ENCODE measurements at places on chromosomes 16 and 17.

- no peak for DNase-seq
These were observed 104.1 kb downstream of the CDH13 start for GRCh38 chr16:82730901-82731300.

- no peak for DNase-seq
These were observed 76.0 kb downstream of the EMP2 start for GRCh38 chr16:10504404-10504885.

- DNase-seq = no peak
These were observed 4.0 kb upstream of the RAPGEFL1 start for GRCh38 chr17:40173091-40173777.

- DNase-seq = no peak
These were observed 111.7 kb downstream of the CDH11 start for GRCh38 chr16:65010125-65010524.

- no peak for DNase-seq
These were observed 8.3 kb downstream of the RUSF1 start for GRCh38 chr16:31499928-31500327.

DNA sequence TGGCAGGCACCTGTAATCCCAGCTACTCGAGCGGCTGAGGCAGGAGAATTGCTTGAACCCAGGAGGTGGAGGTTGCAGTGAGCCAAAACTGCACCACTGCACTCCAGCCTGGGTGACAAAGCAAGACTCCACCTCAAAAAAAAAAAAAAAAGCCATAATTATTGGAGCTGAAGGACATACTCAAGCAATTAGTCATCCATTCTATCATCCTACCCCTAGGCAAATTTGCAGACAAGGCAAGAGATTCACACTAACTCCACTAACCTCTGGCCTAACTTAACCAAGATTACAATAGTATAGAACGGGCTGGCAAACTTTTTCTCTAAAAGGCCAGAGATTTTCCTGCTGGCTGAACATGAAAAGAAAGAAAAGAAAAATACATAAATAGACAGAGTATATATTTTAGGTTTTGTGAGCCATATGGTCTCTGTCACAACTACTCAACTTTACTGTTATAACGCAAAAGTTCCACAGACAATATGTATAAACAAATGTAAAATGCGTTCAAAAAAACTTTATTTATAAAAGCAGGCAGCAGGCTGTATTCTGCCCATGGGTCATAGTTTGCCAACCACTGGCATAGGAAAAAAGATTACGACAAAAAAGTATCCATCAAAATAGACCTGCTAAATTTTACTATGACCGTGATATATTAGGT lies 29.7 kb downstream of the BRIP1 start:
- DNase-seq = no peak

DNA sequence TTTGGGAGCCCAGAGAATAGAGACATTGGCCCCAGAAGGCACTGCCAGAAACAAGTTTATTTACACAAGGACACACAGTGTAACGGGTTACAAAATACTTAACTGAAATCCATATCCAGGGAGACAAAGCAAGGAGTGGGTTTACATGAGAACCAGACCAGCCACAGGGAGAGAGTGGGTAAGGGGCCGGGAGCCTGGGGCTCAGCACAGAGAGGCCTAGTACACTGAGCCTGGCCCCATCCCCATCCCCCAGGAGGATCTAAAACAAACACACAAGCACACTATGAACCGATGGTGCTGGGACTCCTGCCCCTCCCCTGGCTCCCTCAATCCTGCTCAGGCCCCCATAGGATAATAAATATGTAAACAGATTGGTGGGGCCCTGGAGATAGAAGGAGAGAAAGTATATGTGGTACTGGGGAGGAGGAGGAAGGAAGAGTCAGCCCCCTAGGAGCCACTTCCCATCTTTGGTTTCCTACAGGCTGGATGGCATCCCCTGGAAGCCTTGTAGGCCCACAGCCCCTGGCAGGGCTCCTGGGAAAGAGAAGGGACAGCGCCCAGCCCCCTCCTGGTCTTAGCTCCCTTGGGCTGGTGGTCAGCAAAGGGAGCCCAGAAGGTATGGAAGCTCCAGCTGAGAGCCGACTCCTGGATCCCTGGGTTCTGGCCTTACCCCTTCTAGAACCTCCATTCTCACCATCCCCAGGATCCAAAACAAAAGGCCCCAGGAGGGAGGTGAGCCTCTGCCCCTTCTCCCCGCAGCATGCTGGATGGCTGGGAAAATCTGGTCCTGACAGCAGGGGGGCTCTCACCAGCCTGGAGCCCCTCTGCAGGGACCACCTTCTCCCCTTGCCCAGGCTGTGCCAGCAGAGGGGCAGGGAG lies 6.4 kb downstream of the G6PC3 start:
- DNase-seq = no peak

DNA sequence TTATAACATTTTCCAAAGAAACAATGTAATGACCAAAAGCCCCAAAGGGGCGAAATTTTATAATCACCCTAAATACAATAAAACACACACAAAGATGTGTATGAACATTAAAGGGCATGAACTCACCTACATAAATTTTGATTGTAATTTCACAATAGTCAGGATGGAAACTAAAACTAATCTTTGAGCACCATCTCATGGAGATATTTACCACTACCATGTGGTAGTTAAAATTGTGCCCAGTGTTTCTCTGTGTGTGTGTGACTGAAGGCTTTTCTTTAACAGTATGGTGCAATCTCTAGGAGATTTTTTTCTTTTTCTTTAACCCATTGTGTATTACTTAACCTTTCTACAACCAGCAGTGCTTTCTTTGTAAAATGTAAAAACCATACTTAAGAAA lies 19.7 kb upstream of the MEIOC start:
- no peak for DNase-seq

DNA sequence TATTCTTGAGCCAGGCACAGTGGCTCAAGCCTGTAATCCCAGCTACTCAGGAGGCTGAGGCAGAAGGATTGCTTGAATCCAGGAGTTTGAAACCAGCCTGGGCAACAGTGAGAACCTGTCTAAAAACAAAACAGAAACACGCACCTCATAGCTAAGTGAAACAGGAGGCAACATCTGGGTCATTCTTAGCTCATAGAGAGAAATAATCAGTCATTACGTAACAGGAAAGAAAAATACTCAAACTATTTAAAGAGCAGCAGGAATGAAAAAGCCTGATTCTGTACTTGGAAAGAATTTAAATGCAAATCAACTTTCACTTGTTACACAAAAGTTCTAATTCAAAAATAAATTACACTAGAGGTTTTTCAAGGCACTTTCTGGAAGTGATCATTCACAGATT lies 17.2 kb downstream of the CHCT1 start:
- DNase-seq = no peak

- no peak for DNase-seq
These were observed 3.8 kb downstream of the TRIM47 start for GRCh38 chr17:75874323-75875181.

DNA sequence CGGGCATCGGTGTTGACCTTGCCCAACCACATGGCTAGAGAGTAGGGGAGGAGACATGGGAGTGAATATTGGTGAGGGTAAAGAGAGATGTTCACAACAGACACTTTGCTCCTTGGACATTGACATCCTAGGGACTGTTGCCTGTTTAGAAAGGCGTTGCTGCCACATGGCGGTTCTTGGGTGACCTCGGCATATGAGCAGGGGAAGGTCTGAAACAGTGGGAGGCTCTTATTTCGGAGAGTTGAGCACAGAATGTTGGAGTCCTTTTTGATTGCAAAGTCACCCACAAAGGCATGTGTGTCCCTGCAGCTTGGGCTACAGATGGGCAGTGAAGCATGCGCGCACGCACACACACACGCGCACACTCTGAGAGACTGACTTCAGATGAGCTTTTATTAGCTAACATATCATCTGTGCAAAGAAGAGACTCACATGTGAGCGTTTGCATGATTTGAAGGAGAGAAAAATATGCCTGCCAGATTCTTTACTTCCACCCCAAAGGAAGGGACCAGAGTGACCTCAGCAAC lies 104.4 kb downstream of the SHISA9 start:
- no peak for DNase-seq

GRCh38 chr16:81733295-81733694 lies 45.8 kb upstream of the PLCG2 start:
- no peak for DNase-seq

DNA sequence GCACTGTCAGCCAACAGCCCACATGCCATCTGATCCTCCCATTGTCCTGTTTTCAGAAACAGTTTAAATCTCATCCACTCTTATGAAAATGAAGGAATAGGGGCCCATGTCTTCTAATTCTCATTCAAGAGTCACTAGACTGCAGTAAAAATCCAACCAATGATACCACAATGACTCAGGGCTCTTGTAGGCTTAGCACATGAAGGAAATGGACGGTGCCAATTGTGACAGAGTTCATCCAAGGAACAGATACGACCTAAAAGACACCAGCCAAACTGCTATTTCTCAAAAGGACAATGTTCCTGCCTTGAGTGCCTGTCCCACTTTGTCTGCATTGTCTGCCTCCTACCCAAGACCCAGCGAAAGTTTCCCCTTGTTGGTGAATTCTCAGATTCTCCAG lies 204.8 kb upstream of the COX10 start:
- DNase-seq = no peak

GRCh38 chr17:76154292-76154691 lies 13.2 kb upstream of the FOXJ1 start:
- DNase-seq = no peak

GRCh38 chr16:3101841-3102470 lies 2.9 kb upstream of the ZSCAN10 start:
- no peak for DNase-seq

GRCh38 chr17:76578376-76578775 lies 7.3 kb downstream of the ST6GALNAC2 start:
- DNase-seq = no peak

DNA sequence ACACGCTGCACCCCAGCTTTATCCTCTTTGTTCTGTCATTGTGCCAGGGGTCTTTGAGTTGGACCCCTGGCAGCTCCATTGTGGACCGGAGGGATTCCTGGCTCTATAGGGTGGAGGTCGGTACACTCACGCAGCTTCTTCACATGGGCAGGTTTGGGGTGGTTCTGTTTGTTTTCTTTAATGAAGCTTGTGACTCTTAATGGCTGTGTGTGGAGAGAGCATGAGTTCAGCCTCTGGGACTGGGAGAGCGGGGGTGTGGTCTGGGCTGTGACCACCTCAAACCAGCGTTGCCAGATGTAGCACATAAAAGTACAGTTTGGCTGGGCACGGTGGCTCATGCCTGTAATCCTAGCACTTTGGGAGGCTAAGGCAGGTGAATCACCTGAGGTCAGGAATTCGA lies 21.2 kb upstream of the NAGLU start:
- no peak for DNase-seq

DNA sequence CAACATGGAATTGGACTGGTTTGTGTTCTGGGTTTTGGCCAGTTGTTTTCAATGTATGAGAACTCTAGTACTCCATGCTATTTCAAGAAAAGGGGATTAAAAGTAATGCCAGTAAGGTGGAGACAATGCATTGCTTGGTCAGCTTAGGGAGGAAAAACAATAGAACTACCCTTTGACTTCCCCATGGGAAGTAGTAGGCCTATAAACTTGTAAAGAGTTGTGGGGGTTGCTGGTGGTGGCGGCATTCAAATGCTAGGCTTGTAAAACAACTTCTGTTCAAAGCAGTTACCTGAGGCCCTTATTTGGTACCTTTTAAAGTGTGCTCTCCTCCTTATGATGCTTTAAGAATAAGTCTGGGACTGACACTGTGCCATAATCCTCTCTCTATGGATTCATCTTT lies 9.4 kb downstream of the MAP3K3 start:
- no peak for DNase-seq

DNA sequence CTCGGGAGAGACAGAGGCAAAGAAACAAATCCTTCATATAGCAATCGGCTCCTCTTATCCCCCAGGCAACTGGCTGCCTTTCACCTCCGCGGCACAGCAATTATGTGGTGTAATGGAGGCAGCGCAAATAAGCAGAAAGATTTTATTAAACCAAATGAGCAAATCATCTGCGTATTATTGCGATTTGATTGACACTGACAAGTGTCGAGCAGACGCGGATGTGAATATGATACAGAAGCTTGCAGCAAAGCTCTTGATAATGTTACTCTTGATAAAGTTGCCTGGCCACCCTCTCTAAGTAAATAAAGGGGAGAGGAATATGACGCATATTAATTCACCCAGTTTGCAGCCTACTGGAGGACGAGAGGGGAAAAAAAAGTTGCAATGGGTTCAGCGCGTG lies 26.5 kb upstream of the AKTIP start:
- DNase-seq = no peak

- DNase-seq = no peak
These were observed 251.8 kb downstream of the MAF start for GRCh38 chr16:79348521-79349306.

GRCh38 chr17:56367366-56367765 lies 214.1 kb downstream of the ANKFN1 start:
- no peak for DNase-seq

GRCh38 chr16:24178496-24178895 lies 77.6 kb upstream of the CACNG3 start:
- DNase-seq = peak; percentile 17

GRCh38 chr17:55284001-55284884 lies 19.5 kb downstream of the HLF start:
- no peak for DNase-seq

DNA sequence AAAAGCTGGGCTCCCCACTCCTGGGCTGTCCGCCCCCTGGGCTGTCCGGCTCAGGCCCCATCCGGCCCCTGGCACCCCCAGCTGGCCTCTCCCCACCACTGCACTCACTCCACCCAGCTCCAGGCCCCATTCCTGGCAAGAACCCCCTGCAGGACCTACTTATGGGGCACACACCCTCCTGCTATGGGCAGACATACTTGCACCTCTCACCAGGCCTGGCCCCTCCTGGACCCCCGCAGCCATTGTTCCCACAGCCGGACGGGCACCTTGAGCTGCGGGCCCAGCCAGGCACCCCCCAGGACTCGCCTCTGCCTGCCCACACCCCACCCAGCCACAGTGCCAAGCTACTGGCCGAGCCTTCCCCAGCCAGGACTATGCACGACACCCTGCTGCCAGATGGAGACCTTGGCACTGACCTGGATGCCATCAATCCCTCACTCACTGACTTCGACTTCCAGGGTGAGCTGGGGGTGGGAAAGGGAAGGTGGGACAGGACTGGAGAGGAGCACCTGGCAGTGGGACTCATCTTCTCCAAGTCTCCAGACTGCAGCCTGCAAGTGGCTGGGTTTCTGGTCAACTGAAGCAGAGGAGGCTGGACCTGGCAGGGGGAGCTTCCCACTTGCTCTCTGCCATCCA lies 17.6 kb downstream of the UNC119 start:
- DNase-seq = no peak

GRCh38 chr17:45063198-45063597 lies 2.1 kb downstream of the NMT1 start:
- no peak for DNase-seq

DNA sequence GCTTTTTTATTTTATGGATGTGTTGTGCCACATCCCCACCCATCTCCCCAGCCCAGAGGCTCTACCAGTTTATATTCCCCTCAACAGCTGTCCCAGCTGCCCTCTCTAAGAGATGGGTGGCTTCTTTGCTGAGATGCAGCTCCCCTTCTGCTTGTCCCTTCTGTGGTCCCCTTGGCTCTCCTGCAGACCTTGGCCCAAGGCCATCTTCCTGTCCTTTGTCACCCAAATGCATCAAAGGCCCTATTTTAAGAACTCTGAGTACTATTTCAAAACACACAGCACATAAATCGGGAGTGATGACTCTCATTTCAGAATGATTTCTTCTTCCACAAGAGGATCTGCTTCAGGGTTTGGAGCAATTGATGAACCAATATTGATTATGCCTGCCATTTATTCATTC lies 85.3 kb downstream of the SPACA3 start:
- DNase-seq = no peak

GRCh38 chr16:70688246-70688742 lies 2.4 kb upstream of the MTSS2 start:
- DNase-seq = no peak

GRCh38 chr16:86073763-86074493 lies 175.0 kb downstream of the IRF8 start:
- no peak for DNase-seq
